ENCODE measurements at places on chromosomes 13 and 19.
A peak's percentile ranks its signal among the peaks of the same experiment; 100 is the strongest.

GRCh38 chr13:104256701-104257100, 1190.5 kb upstream of the SLC10A2 start:
- DNase-seq, result no peak

GRCh38 chr19:31312009-31312676, 37.1 kb downstream of the TSHZ3 start:
- peak; percentile 36 for DNase-seq

- DNase-seq, result no peak
Measured at GRCh38 chr19:5951338-5951861, 26.5 kb downstream of the RANBP3 start.

DNA sequence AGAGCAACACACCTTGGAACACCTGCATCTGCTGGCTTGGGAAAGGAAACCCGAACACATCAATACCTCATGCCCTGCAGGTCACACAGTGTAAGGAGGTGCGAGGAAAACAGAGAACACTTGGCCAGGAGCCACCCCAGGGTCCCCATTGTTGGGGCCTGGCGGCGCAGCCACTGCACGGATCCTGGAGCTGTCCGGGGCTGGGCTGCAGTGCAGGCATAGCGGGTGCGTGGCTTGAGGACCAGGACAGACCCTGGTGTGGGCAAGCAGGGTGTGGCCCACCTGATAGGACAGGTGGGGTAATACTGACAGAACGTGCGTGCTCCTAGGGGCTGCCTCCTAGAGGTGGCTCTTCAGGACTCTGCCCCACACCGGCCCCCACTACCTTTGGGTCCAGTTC, 16.8 kb upstream of the TMEM160 start:
- DNase-seq, result no peak

DNA sequence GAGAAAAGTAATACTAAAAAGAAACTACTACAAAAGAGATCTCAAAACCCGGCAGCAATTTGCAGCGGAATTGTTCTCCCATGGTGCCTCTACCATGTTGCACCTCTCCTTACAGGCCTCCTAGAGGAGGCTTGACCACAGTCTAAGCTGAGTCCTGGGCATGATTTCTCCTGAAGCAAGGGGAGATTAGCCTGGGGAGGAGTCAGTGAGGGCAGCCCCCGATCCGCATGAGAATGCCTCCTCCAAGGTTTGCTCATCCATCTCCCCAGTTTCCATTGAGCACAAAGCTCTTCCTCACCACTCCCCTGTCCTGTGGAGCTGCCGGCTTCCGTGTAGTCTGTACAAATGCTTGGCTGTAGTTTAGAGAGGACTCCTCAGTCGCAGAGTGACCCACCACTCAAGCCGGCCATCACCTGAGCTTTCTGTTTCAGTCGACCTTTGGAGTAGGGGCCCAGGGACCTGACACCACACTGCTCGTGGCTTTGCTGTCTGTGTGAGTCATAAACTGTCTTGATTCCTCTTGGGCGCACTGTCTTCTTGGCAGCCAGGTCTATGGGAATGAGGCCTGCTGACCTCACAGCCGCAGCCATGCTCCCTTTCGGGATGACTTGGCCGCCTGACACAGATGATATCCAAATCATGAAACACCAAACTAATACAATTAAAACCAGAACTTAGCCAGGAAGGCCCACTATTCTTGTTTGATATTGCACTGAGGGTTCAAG, 72.3 kb downstream of the C1QTNF9 start:
- no peak for DNase-seq

GRCh38 chr19:1529430-1529816, 5.5 kb downstream of the PLK5 start:
- no peak for DNase-seq

DNA sequence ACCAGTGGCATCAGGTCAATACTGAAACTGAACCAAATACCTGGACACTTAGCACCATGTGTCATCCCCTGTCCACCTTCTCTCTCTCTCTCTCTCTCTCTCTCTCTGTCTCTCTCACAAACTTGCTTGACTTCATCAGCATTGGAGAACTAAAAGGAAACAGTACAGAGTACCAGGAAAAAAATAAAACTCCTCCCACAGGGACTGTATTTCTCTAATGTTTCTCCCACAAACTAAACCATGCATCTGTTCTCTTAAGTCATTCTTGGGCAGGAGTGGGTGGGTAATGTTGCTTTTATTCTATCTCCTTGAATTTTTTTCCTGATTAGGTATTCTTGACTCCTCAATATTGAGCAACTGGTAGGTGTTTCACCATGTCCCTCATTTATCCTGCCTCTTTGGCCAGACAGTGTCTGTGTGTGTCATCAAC, 112.9 kb upstream of the CACNA1A start:
- DNase-seq, result no peak

DNA sequence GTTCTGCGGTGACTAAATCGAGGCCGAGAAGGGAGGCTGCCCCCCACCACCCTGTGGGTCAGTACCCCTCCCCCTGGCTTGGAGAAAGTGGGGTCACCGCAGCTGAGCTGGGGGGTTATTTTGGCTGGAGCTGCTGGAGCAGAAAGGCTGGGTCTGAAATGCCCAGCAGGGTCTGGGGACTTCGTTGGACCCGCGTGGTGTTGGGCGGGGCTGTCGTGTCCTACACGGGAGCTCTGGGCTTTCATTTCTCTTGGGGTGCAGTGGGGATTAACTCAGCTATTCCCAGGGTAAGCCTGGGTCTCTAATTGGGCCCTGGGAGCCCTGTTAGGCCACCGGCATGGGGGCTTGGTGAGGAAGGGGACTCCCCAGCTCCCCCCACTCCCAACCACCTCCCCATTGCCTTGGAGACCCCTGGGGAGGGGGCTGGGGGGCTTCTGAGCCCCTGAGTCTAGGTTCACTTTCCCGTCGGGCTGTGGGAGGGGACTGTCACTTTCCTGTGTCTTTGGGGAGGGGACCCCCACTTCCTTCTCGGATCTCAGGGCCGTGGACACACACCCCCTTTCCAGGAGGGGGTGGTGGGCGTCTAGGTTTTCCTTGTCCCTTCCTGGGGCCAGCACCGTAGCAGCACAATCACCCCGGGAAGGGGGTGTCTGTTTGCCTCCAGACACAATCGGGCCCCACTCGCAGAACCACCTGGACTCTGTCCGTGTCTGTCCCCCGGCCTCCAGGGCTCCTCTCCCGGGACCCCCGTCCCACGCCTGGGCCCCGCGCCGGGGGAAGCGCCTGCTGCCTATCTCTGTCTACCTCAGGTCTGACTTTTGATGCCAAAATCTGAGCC, 10.2 kb upstream of the WDR18 start:
- DNase-seq, result no peak

GRCh38 chr13:91546900-91547299, 148.5 kb downstream of the GPC5 start:
- DNase-seq, result no peak

DNA sequence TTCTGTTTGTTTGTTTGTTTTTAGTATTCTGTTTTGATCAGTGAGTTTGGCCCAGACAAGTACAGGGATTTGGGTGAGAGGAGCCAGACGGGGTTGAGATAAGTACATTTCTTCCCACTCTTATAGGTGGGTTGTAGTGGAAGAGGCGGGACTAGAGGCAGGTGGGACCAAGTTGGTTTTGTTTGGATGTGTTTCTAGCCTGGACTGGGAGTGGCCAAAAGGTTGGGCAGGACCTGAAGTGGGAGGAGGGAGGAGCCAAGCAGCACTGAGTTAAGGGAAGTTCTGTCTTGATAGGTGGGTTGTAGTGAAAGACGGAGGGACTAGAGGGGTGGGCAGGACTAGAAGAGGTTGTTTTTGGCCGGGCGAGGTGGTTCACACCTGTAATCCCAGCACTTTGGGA, 9.0 kb downstream of the DNASE2 start:
- no peak for DNase-seq

- no peak for DNase-seq
Measured at GRCh38 chr19:14061751-14062557, at the start of gene PALM3. Gene PALM3 (minus strand): TSS chr19:14062076. CDS start chr19:14061980, 96 bp downstream.

DNA sequence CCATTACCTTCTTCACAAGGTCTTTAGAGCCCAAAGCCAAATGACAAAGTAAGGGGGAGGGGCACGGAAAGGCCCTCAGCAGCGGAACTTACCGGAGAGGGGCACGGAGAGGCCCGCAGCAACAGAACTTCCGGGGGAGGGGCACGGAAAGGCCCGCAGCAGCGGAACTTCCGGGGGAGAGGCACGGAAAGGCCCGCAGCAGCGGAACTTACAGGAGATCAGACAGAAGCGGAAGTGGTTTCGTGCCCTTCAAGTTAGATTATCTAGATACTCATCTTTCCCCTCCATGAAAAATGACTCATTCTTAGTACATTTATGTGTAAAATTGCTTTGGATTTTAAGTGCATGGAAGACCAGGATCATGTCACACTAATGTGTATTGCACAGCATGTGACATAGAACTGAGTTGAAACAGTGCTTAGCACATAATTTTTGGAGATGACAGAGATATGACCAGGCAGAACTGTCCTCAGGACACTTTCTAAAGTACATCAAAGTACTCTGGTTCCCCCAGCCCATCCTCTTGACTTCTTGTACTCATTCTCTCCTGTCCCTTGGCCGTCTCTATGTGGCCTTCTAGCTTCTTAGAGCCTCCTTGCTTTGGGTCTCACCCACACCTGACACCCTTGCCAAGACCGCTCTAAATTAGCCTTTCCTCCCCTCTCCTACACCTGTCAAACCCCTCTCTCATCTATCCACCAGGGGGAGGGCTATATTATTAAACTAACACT, 25.7 kb upstream of the TPTE2 start:
- DNase-seq, result peak; percentile 80

- peak; percentile 69 for DNase-seq
Measured at GRCh38 chr19:58181902-58182576, 822 bp upstream of the ZNF274 start.

DNA sequence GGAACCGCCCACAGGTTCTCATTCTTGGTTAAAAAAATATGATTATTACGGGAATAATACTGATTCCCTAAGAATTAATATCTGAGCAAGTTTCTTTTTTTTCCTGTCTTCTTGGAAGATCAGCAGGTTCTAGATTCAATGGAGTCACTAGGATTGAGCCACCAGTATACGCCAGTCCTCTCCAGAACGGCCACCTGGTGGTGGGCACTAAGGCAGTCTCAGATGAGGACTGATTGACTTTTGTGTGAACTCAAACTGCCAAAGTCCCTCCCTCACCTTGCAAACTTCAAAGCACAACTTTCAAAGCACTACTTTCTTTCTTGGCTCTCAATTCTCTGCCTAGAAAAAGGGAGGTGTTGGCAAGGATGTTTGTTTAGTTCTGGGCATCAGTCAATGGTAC, 33.3 kb upstream of the ALOX5AP start:
- no peak for DNase-seq

DNA sequence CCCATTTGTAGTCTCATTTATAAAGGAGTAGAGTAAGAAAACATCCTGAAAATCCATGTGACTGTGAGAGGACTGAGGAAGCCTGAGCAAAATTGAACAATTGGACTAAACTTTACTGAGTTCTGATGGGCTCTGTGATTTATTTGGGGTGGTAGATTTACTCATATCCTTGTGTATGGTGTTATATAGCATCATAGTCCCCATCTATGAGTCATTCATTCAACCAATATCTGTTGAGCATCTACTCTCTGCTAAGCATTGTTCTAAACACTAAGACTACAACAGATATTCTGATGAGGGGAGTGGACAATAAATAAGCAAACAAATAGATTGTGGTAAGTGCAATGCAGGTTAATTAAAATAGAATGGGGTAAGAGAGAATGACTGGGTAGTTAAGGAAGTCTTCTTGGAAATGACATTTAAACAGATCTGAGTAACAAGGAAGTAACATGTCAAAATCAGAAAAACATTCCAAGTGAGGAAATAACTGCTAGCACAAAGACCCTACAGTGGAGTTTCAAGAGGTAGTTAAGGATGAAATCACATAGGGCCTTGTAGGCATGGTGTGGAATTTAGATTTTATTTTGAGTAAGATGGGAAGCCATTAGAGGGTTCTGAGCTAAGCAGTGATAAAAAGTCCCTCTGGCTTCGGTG, 36.3 kb upstream of the MLNR start:
- no peak for DNase-seq

- no peak for DNase-seq
Measured at GRCh38 chr19:29404951-29405727, 120.7 kb upstream of the VSTM2B start.

DNA sequence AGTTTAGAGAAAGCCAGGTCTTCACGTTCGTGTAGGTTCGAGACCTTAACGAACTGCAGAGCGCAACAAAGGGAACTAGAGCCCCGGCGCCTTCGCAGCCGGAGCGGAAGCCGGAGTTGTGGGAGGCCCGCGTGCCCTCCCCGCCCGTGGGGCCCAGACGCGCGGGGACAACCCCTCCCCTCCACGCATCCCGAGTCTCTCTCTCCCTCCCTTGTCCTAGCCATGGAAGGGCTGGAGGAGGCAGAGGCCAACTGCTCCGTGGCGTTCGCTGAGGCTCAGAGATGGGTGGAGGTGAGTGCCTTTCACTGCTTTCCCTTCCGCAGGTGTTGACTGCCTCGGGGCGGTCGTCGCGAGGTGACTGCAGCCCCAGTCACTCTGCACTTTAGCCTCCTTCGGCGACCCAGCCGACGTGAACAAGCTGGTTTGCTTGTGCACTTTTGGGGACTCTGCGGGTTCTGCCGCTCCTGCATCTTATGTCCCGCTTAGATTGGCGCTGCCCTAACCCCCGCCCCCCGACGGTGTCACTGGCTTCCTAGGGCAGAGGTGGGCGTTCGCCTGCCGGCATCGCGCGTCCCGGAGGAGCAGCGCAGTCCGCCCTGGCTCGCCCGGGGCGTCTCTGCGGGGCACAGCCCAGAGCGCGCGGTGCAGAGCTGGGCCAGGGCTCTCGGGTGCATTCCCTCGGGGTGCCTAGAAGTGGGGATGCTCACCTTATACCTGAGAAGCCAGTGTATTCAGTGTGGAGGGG, 478 bp downstream of the LMO7 start:
- peak; percentile 48 for DNase-seq

- no peak for DNase-seq
Measured at GRCh38 chr13:27967736-27968315, 1.3 kb downstream of the CDX2 start.

GRCh38 chr13:27954406-27954851, 14.7 kb downstream of the CDX2 start:
- DNase-seq, result no peak

DNA sequence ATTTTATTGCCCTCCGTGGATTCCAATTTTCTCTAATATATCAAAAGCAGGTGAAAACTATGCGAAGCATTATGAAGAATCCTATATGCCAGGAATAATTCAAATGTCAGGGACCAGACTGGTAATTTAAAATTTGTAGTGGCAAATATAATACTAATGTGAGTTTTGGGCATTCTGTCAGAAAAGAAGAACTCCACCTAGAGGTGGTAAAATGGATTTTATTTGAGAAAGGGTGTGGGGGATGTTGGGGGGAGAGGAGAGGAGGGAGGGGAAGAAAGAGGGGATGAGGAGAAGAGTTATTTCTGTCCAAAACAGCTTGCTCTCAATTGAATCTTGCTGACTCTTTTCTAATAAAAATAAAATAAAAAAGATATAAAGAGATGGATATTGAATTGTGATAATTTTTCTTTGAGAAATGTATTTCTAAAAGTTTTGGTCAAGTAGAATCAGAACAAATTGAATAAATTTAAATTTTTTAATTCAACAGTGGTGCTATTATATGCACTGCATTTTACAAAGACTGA, 929.3 kb upstream of the SLITRK5 start:
- no peak for DNase-seq

- DNase-seq, result no peak
Measured at GRCh38 chr13:112776354-112776753, 86.5 kb downstream of the ATP11A start.

GRCh38 chr19:581399-582111, 8.1 kb upstream of the HCN2 start:
- no peak for DNase-seq

GRCh38 chr19:18023622-18024251, 15.8 kb downstream of the ARRDC2 start:
- DNase-seq, result peak; percentile 53

GRCh38 chr13:99422586-99423220, 78.6 kb upstream of the TM9SF2 start:
- no peak for DNase-seq

- DNase-seq, result no peak
Measured at GRCh38 chr19:6580313-6580712, 10.6 kb downstream of the CD70 start.
